ENCODE measurements at places on chromosomes 16 and 17. TPM values are rescaled to one million over a fixed set of nuclear protein-coding genes. Genes with fewer than 3 reads are reported as not detected.

- H3K4me3 ChIP-seq, result no peak overlapping the region
- no peak overlapping the region for H3K27ac ChIP-seq
- no peaks in the 10 kb centered on the region for H3K36me3 ChIP-seq
- no peaks in the 10 kb centered on the region for H3K27me3 ChIP-seq
- no peak for DNase-seq
Measured at GRCh38 chr16:51636920-51637769, 486.1 kb upstream of the SALL1 start.

DNA sequence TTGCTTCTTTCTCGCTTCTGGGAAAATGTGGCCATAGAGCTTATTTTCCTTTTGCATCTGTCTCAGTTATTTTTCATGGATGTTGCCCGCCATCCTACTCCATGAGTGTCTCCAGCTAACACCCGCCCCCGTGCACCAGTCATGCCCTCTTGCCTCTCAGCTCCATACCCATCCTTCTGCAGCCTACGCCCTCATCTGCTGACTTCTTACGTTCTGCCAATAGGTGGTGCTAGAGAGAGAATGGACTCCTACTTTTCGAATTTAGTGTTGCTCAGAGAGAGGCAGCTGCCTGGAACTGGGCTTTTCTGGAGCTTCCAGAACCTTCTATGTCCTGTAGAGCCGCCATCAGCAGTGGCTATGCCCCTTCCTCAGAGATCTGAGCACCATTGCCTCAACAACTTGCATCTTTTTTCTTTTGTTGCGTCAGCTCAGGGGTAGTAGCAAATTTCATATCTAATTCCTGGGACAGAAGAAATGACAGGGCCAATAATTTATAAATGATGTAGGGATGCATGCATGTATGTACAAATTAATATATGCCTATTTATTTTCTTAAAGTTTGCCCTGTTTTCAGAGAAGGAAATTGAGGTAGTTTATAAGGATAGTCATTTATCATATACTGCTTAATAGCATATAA, 119.7 kb upstream of the MYOCD start:
- no peaks in the 10 kb centered on the region for H3K36me3 ChIP-seq
- no peaks in the 10 kb centered on the region for H3K4me1 ChIP-seq
- no peak overlapping the region for H3K27ac ChIP-seq
- no peak overlapping the region for H3K4me3 ChIP-seq

GRCh38 chr17:7475764-7476422, 3.5 kb downstream of the ZBTB4 start:
- no peak overlapping the region for H3K27ac ChIP-seq
- H3K4me1 ChIP-seq, result peaks cover 4% of the 10 kb centered on the region
- peak; percentile 32 for DNase-seq
- H3K27me3 ChIP-seq, result no peaks in the 10 kb centered on the region
- no peaks in the 10 kb centered on the region for H3K36me3 ChIP-seq

DNA sequence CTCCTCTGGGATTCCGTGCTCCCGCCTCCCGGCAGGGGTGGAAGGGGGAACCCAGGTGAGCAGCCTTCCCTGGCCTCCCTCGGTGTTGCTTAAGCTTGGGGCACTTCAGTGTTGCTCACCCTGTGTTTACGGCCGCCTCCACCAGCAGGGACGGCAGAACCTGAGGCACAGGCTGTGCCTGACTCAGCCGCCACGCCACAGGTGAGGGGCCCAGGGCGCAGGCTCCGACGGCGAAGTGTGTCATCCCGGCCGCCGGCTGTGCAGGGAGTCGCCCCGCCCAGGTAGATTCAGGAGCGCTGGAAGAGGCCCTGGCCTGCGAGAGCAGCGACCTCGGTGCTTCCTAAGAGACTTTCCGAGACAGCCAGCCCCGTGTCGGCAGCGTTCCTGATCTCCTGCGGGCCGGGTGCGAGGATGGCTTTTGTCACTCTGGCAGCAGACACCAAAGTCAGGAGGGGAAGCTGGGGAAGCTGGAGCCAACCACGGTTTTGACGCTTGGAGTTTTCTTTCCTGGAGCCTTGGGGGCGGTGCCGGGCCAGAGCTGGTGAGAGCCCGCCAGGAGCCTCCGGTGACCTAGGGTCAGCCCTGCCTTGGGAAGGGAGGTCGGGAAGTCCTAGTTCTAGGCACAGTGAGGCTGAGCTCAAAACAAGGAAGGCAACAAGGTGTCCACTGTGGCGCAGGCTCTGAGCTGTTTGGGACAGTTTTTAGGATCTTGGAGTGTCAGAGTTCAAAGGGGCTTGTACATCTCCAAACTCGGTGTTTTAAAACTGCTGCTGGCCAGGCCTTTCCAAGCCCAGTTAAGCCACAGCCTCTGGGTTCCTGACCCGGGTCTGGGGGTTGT, 2.1 kb downstream of the GSE1 start:
- H3K4me3 ChIP-seq, result peak overlapping the region; percentile 77
- no peaks in the 10 kb centered on the region for H3K36me3 ChIP-seq
- DNase-seq, result peak; percentile 90
- peak overlapping the region; percentile 94 for H3K27ac ChIP-seq

GRCh38 chr17:10280068-10280467, 81.7 kb upstream of the GAS7 start:
- no peak overlapping the region for H3K4me3 ChIP-seq
- no peak for DNase-seq
- H3K27ac ChIP-seq, result no peak overlapping the region
- no peaks in the 10 kb centered on the region for H3K4me1 ChIP-seq
- H3K27me3 ChIP-seq, result no peaks in the 10 kb centered on the region

DNA sequence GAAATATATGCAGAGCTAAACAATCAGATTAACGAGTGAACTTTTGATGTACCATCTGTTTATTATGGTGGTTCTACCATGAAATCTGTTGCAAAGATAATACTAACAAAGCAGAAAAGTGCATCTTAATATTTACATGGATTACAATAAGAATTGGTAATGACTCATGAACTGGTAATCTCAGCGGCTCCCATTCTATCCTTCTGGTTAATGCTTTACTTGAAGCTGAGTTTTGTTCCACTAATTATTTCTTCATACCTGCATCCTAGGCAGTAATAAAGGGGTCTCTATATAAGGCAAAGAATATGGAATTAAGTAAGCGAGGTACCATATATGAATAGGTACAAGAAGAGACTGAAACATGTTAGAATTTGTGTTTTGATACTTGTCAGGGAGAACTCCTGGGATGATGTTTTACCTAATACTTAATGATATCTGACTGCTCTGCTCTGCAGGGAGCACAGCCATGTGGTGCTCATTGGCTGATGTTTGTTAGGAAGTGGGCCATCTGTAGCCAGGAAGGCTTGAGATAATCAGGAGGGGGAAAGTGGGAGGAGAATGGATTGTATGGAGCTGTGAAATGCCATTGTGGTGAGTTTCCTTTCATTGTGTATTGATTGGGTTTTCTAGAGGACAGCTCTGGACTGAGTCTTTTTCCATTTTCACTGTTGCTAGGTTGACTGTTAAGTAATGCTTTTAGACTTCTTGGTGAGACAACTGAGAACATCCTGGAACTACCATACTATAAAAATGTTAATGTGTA, 52.6 kb downstream of the MAP2K6 start:
- peaks cover 19% of the 10 kb centered on the region for H3K4me1 ChIP-seq
- no peaks in the 10 kb centered on the region for H3K36me3 ChIP-seq
- H3K4me3 ChIP-seq, result no peak overlapping the region
- no peaks in the 10 kb centered on the region for H3K27me3 ChIP-seq

DNA sequence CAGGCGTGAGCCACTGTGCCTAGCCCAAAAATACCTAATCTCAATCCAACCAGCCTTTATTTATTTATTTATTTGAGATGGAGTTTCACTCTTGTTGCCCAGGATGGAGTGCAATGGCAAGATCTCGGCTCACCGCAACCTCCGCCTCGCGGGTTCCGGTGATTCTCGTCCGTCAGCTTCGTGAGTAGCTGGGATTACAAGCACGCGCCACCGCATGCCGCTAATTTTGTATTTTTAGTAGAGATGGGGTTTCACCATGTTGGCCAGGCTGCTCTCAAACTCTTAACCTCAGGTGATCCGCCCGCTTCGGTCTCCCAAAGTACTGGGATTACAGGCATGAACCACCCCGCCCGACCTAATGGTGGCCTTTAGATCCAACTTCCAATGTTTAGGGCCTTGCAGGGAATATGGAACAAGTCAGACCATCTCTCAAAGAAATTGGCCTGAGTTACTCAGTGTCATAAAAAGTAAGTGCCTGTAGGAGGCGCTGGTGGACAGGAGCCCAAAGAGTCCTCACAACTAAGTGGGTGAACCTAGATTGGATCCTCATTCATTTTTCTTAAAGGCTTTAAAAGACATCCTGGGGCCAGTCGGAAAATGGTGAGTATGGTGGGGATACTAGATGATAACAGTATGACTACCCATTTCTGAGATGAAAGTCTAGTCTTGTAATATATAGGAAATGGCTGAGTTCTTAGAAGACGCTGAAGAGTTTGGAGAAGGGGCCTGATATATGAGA, 4.6 kb downstream of the ZSCAN10 start:
- no peaks in the 10 kb centered on the region for H3K36me3 ChIP-seq
- no peak overlapping the region for H3K4me3 ChIP-seq
- no peaks in the 10 kb centered on the region for H3K4me1 ChIP-seq
- H3K27me3 ChIP-seq, result no peaks in the 10 kb centered on the region
- H3K27ac ChIP-seq, result no peak overlapping the region

The CDR2L gene
- total RNA-seq, result 3.7 TPM

The BCL6B gene
- 0.89 TPM for total RNA-seq
